ENCODE measurements at places on chromosomes 11 and 22.

DNA sequence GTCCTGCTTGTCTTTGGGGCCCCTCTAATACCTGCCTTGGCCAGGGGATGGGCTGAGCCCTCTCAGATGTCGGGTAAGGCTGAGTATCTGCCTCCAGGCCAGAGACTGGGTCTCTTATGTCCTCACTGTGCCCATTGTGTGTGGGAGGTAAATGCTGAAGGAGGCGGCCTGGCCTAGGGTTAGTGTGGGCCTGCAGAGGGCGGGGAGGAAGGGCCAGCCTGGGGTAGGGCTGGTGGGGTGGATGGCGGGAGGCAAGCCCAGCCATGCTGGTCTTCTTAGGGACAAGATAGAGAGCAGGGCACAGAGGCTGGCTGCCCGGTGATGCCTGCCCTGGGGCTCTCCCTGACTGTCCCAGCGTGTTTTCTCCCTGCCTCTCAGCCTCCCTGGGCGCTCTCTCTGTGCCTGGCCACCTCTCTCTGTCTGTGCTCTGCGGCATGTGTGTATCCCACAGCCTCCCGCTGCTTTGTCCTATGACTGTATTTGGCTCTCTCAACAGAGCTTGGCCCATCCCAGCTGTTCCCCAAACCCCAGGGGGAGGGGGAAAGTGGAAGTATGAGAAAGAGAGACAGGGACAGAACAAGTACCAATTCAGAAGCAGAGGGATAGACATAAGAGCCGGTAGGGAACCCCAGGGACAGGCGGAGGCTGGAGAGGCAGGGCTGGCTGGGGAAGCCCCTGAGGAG, 57.0 kb downstream of the PDE2A start:
- no peak for DNase-seq

DNA sequence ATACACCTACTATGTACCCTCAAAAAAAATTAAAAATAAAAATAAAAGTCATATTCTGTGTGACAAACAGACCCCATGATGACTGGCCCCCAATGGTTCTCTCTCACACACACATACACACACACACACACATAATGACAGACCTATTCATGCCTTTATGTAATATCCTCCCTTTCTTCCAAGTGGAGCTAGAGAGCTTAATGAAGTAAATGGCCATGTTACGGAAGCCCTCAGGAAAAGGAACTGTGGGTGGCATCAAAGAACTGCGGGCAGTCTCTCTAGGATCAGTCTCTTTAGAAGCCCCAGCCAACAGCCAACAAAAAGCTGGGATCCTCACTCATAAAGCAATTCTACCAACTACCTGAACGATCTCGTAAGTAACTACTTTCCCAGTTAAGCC, 125.5 kb downstream of the SIK3 start:
- no peak for DNase-seq

DNA sequence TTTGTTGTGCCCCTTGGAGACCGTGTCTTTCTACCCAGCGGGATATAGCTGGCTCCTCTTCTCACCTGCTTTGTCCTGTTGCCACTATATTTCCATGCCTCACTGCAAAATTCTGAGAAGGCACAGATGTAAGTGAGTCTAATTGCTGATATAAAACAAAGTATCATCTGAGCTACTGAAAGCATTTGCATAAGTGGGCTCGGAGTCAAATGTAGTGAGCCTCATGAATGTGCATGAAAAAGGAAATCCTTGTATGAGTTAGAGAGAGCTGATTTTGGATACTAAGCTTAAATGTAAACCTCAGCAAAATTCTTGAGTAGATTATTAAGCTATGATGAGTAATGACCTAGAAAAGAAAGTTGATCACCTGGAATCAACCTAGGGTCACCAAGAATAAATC, 13.9 kb downstream of the OVCH2 start:
- DNase-seq: no peak

DNA sequence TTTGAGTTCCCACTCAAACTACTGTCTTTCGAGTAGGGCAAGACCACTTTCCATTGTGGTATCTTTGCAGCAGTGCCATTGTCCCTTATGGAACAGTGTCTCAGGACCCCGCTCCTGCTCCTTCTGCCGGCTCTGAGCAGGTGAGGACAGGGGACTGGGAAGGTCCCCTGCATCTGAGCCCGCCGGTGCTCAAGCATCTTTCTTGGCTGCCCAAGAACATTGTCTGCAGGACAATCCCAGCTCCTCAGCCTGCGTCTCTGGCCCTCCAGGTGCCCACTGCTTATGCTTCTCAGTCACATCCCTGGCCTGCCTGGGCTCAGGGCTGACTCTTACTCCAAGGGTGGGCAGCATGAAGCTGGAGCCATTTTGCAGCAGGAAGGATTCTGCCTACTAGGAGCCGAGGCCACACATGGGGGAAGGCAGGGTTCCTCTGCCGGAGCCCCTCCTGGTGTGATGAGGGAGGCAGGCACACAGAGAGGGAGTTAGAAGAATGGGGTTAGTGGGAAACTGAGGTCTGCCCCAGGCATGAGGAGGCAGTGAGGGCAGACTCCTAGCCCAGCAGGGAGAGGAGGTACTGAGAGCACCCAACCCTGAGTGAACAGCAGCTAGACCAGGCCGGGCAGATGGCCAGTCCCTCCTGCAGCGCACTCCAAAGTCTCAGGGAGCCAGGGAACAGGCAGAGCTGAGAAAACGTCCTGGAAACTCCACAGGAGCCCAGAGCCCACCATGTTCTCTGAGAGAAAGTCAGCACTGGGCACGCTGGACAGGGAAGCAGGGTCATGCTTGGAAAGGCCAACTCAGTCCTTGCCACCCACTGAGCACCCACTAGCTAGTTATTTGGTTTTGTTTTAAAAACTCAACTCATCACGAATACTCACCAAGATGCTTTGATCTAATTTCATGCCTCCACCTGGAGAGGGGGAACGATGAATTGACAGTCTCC, 7.5 kb upstream of the PPARA start:
- no peak for DNase-seq

DNA sequence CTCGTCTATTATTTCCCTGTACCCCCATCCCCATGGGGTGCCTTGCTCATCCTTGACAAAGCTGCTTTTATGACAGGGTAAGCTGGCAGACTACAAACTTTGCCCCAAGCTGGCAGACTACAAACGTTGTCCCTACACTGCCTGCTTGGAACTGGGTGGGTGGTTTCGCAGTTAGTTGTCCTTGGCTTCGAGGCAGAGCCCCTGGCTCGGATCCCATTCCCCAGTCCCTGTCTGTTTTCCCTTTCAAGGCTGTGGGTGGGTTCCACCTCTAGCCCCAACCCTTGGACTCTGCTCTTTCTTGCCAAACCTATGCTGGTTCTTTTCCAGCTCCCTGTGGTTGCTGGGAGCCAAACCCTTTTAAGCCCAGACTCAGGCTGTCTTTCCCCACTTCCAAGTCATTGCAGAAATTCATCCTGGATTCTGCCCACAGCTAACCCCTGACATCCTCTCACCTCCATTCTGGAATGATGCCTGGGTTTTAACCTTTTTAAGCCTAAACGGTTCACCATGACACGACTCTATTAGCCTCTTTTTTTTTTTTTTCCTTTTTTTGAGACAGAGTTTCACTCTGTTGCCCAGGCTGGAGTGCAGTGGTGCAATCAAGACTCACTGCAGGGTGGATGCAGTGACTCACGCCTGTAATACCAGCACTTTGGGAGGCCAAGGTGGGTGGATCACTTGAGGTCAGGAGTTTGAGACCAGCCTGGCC, 9.2 kb upstream of the RBM14 start:
- DNase-seq: no peak

DNA sequence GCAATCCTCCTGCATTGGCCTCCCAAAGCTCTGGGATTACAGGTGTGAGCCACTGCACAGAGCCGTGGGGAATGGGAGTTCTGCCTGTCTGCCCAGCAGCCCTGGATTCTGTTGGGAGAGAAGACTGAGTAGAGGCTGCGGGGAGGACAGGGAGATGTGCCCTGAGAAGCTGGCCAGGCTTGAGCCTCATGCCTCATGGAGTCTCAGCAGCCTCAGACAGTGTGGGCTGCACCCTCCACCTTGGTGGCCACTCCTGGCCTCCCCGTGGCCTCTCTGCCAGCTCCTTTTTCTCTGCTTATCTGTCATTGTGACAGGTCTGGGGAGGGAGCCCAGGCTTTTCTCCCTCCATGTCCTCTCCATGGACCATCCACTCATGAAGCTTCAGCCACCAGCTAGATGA, 43.2 kb downstream of the DKK3 start:
- no peak for DNase-seq

- DNase-seq: no peak
These were observed 38.7 kb downstream of the BARX2 start for GRCh38 chr11:129414144-129414872.

DNA sequence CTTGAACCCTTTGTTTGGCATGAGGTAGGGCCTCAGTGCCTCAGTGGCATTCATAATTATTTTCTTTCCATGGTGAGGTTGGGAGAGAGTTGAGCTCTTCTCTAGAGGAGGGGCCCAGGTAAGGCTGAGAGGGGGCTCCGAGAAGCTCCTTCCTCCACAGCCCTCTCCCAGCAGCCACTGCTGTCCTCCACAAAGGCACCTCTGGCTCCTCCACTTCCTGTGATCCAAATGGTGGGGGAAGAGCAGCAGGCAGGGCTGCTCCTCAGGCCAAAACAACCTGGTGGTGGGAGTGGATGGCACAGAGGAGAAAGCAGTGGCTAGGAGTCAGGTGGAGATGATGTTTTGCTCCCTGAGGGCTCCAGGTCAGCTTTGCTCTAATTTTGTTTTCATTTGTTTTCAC, 13.3 kb downstream of the ROBO4 start:
- no peak for DNase-seq

DNA sequence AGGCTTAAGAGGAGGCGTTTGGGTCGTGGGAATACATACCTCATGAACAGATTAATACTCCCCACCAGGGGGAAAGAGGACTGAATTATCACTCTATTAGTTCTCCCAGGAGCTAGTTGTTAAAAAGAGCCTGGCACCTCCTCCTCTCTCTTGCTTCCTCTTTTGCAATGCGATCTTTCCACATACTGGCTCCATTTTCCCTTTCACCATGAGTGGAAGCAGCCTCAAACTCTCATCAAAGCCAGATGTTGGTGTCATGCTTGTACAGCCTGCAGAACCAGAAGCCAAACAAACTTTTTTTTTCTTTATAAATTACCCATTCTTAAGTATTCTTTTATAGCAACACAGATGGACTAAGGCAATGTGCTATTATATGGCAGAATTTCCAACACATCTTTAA, 258.5 kb downstream of the FAM76B start:
- no peak for DNase-seq

- no peak for DNase-seq
These were observed 36.9 kb downstream of the GALNT18 start for GRCh38 chr11:11584937-11585336.

DNA sequence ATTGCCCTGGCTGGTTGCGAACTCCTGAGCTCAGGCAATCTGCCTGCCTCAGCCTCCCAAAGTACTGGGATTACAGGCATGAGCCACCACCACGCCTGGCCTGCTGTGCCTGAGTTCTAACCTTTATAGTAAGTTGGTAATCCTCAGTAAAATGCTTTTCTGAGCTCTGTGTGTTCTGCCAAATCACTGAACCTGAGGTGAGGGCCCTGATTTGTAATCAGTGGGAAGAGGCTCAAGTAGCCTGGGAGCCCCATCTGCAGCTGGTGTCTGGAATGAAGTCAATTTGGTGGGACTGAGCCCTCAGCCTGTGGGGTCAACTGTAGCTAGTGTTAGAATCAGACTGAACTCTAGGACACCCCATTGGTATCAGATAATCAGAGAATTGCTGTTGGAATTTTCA, 72.6 kb upstream of the PARVG start:
- no peak for DNase-seq

DNA sequence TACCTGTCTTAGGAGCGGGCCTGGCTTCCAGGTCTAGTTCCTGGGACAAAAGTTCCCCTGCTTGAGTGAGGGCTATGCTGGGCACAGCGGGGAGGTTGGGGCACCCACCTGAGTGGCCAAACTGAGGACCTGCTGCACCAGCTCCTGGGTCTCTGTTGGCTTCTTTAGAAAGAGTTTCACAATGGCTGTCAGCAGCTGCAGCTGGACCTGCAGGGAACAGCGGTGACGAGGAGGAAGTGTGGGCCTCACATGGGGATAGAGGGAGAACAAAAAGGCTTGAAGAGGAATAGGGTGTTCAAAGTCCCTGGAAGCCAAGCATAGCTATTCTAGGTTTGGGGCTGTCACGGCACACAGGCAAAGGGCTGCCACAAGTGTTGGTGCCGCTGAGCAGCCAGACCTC, 26.7 kb upstream of the RASL10A start:
- no peak for DNase-seq

- DNase-seq: no peak
These were observed 514.0 kb downstream of the TBC1D22A start for GRCh38 chr22:47276450-47276820.

- DNase-seq: no peak
These were observed 16.6 kb upstream of the ARHGAP8 start for GRCh38 chr22:44735518-44736428.

DNA sequence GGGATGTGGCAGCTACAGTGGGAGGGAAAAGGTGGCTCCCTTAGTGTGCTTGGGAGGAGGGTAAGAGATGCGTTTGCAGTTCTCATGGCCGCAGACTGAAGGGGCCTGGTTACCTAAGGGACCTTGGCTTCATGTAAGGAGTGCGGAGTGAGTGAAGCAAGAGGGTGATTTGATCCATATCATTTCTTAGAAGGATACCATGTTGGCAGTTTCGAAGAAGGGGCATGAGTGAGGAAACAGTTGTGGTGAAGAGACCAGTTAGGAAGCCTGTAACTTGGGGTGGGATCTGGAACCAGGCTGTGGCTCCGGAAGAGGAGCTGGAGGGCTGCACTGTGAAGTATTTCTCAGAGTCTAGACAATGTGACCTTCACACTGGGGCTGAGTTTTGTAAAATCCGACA, 45.0 kb downstream of the ST3GAL4 start:
- DNase-seq: no peak

GRCh38 chr11:12680246-12680939, 6.2 kb downstream of the TEAD1 start:
- no peak for DNase-seq

- no peak for DNase-seq
These were observed 106.1 kb downstream of the CEP164 start for GRCh38 chr11:117433717-117434116.

- no peak for DNase-seq
These were observed 32.2 kb downstream of the P4HA3 start for GRCh38 chr11:74279256-74279655.

- no peak for DNase-seq
These were observed 109.5 kb downstream of the TMPRSS5 start for GRCh38 chr11:113596658-113597057.

- DNase-seq: no peak
These were observed 8.2 kb upstream of the KCTD17 start for GRCh38 chr22:37043209-37043827.

DNA sequence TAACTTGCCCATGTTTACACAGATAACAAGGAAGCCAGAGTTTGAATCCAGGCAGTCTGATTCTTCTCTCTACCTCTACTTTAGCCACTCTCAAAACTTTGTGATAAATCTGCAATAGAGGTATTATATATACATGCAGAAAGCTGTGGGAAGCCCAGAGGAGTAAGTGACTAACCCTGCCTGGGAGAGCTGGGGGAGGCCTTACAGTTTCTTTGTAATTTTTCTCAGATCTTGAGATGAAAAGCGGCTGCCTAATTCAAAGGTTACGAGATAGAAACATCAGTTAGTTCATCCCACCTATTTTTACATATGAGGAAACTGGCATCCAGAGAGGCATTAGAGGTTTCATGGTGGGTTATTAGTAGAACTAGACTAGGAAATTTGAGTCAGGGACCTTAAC, 4.9 kb downstream of the STIM1 start:
- no peak for DNase-seq
